ENCODE measurements at places on chromosomes 6 and 20.

- no peak for DNase-seq
Observed at GRCh38 chr6:48037946-48038345, 73.1 kb downstream of the PTCHD4 start.

- DNase-seq = no peak
Observed at GRCh38 chr20:51628533-51629398, 86.2 kb upstream of the NFATC2 start.

DNA sequence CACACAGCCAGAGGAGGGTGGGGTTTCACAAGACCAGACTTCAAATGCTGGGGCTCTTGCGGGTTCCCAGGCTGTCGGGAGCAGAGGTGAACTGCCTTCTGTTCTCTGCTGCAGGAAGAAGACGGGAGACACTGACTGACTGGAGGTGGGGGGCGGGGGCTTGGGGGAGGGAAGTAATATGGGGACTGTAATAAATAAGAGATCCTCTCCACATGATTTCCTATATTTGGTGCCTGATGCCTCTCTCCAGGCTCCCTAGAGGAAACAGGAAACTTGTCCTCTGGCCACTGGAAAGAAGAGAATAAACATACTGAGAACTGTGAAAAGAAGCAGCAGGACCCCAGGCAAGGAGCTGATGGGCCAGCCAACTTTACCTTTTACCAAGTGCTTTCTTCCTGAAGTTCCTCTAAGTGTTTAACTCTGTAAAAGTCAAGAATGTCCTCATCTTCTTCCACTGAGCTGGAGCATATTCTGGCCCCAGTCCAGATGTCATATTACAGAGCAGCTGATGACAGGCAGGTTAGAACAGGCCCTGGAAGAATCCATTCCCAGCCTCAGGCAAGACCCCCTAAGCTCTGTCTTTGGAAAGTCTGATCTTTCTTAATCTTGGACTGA lies 33.2 kb upstream of the ADGRF5 start:
- DNase-seq = no peak

- no peak for DNase-seq
Observed at GRCh38 chr20:62266340-62266739, 28.0 kb downstream of the OSBPL2 start.

DNA sequence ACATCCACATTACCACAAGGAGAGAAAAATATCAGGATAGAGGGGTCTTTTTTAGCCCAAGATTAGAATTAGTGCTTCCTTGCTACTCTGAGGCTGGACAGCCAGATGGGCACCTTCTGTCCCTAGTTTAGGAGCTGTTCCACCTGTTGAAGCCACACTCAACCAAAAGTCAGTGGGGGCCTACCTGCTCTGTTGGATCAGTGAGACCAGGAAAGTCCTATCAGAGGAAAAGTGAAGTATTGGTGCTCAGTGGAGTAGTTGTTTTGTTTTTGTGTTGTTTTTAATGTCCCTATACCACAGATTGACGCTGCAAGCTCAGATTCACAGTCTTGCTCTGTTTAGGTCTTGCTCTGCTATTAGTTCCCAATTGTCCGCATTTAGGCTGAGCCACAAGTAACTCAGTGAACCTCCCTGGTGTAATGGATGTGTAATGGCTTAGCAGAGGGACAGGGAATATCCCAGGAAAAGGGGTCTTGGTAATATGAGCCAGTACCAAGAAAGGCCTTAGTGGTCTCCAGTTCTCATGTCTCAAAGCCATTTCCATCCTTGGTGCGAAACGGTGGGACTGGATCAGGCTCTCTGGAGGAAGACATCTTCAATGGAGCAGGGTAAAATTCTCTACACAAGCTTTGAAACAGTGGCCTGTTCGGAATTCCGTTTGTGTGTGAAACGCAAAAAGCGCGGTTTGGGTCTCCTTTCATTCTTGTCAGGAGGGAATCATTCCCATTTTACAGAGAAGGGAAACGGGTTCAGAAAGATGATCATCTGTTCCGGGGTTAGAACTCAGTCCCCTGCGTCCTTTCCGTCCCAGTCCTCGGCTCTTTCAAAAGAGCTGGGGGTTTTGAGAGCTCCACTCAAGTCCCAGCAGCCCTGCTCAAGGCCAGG lies 631 bp upstream of the PABPC1L start:
- no peak for DNase-seq

DNA sequence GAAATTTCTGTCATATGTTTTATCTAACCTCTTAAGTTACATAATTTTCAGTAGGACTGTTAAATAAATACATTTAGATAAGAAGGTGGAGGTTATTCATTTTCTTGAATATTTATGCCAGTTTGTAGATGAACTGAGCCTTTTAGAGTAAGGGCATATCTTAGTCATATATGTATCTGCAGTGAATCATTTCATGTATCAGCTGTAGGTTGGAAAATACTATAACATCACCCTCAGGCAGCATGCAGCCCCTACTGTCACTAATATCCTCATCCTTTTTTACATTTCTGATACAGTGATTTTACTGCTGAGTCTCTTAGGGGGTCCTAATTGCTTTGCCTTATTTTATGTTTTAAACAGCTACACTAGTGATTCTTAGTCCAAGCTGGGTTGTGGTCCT lies 19.5 kb upstream of the SUMO4 start:
- no peak for DNase-seq

- DNase-seq = peak; percentile 10
Observed at GRCh38 chr6:51959744-51960383, 127.5 kb downstream of the PKHD1 start.

GRCh38 chr6:39107641-39108040 lies 7.3 kb downstream of the SAYSD1 start:
- DNase-seq = no peak

DNA sequence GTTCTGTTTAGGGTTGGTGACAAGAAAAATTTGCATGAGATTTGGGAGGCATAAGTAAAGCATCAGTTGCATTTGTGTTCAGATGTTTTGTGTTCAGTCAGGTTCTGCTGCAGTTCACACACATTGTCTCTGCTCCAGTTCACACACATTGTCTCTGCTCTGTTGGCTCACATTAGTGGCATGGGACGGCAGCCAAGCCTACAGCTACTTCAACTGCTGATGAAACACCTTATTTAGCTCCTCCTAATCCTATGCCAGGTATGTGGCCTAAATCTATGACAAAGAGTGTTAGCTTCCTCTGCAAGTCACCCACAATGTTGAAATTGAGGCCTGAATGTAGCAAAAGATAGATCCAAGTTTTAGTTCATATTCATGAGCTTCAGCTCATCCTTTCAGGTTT lies 278.1 kb upstream of the SYNCRIP start:
- no peak for DNase-seq

DNA sequence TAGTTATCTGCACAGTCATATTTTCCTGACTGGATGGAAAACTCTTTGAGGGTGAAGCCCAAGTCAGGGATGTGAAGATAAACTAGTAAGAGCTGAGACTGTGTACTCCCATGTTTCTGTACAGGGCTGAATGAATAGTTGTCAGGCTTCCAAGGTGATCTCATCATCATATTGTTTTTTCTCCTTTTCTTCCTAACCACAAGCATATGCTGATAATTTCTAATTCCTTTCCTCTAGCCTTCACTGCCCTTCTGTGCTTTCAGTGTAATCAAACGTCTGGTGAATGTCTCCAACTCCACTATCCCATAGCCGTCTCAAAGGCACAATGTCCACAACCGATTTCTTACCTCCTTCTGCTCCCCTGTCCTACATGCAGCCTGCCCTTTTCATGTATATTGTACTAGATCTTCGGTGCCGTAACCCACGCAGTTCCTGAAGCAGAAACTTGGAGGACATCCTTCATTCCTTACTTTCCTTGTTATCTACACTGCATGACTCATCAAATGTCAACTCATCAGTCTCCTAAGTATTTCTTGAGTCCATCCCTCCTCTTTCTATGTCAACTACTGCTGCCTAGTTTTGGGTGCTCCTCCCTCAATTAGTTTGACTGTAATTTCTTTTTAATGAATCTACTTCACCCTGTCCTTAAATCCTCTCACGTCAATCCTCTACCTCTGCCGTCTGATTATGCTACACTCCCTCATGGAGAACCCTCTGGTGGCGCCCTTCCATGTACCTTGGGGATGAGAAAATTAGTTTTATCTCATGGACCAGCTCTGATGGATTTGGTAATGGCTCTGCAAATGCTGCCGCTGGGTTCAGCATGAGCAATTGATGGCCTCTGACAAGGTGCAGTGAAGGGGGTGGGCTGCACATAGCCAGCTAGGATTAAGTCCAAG lies 21.9 kb downstream of the NCOA7 start:
- no peak for DNase-seq

DNA sequence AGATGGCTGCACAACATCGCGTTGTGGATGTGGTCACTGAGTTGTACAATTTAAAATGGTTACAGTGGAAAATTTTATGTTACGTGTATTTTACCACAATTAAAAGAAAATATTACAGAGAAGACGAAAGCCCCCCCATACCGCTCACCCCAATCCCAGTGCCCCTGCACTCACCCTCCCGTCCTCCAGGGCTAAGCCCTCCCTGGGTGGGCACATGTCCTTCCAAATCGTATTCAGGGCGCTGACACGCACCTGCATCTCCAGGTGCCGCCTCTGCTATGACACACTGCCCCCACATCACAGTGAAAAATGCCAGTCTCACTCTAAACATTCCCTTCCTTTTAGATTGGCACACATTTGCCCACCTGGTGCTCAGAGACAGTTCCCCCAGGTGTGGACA lies 49.4 kb downstream of the PSMG4 start:
- DNase-seq = no peak

- DNase-seq = no peak
Observed at GRCh38 chr6:166009385-166010031, 158.1 kb downstream of the TBXT start.

GRCh38 chr20:2799688-2800520 lies 523 bp downstream of the CPXM1 start:
- no peak for DNase-seq

DNA sequence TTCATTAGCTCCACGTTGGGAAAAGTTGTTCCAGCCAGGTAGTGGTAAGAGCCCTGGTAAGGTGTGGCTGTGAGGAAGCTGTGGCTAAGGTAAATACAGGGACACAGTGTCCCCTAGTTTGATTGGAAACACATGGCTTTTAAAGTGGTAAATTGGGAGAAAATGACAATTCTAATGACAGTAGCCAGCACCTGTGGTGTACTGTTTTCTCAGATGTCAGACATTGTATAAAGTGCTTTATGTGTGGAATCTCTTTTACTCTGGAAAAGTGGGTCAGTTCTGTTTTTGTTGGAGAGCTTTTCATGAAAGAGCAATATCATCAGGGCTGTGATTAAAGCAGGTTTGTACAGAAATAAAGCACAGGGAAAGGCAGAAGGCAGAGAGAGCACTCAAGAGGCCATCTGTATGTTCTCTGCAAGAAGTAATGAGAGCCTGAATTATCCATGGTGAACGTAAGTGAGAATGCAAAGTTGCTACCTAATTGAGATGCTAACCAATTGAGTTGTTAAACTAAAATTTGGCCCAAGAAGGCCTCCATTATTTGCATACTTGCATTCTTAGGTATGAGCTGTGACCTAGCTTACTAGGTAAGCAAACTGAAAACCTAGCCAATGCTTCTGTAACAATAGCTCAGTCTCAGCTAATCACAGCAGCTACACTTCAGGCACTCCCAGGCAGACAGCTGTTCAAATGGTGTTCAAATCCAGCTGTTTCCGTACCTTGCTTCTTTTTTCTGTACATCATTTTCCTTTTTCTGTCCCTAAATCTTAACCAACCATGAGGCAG lies 28.2 kb downstream of the MRAP2 start:
- no peak for DNase-seq

- no peak for DNase-seq
Observed at GRCh38 chr6:44898296-44898930, 429.7 kb upstream of the RUNX2 start.

DNA sequence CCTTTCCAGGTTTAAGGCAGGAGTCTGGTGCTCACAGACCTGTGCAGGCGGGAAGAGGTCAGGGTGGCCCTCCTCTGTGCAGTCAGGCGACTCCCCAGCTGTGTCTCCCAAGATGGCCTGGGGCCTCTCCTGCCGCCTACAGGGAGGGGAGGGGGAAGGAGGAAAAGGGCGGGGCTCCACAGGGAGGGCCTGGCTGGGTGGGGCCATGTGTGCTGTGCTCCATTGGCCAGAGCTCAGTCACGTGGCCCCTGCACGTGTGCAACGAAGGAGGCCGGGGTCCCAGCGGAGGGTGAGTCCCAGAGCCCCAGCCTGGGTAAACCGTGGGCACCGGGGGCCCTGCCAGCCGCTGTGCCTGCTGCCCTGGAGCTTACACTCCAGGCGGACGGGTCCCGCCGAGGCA lies 211.6 kb downstream of the ZDHHC14 start:
- DNase-seq = no peak

GRCh38 chr6:6972456-6972855 lies 135.3 kb upstream of the RREB1 start:
- no peak for DNase-seq

GRCh38 chr20:56249244-56249955 lies 868 bp downstream of the MC3R start:
- DNase-seq = peak; percentile 15

GRCh38 chr20:61042506-61043385 lies 209.3 kb upstream of the CDH4 start:
- no peak for DNase-seq

DNA sequence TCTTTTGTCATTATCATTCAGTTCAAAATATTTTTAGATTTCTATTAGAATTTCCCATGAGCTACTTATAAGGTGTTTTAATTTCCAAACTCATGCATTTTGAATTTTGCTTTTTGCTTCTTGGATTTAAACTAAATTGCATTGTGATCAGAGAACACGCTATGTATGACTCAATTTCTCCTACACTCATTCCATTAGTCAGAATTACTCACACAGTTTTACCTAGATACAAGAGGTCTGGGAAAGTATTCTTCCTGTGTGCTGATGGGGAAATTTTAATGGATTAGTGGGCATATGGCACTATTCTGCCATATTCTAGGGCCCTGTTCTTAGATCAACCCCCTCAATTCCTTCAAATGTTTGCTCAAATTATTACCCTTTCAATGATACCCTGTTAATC lies 49.9 kb upstream of the BMP5 start:
- no peak for DNase-seq

- DNase-seq = no peak
Observed at GRCh38 chr6:145112711-145113148, 622.6 kb downstream of the EPM2A start.

DNA sequence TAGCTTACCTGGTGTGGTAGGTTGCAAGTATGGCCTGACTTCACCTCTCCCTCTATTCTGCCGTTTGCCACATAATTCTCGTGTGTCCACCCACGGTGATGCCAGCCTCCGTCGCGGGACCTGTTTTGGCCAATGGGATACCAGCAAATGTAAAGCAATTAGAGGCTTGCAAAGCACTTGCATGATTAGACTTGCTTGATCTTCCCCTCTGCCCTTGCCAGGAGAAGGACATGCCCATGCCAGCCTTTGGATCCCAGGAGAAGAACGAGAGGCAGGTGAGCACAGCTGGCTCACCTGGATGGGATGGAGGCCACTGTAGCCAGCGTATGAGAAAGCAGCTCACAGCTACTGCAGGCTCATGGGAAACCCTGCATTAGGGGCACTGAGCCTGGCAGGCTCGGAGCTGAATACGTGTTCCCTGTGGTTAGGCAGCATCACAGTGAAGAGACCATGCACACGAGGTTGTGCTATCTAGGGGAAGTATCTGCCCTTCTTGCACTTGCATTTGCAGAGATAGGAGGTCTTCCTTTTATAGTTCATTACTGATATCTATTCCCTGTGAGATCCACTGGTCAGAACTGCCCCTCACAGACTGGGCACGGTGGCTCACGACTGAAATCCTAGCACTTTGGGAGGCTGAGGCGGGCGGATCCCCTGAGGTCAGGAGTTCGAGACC lies 62.4 kb downstream of the TMEM242 start:
- no peak for DNase-seq
